Inflammatory macrophage (primary cell): ENCODE measurements at places on chromosomes 7 and 10.

- no peak for DNase-seq
These were observed 97.5 kb upstream of the PHYHIPL start for GRCh38 chr10:59078978-59079377.

- no peak for DNase-seq
These were observed 125.9 kb downstream of the JAZF1 start for GRCh38 chr7:28054531-28055160.

GRCh38 chr10:48302515-48303476, 3.7 kb upstream of the MAPK8 start:
- DNase-seq = no peak

- no peak for DNase-seq
These were observed 55.3 kb downstream of the NEURL1 start for GRCh38 chr10:103548581-103549348.

- DNase-seq = no peak
These were observed 96.2 kb upstream of the KAT6B start for GRCh38 chr10:74730246-74730645.

GRCh38 chr7:4765776-4766490, 9.5 kb upstream of the AP5Z1 start:
- DNase-seq = no peak

GRCh38 chr10:57979491-57979890, 288.2 kb downstream of the IPMK start:
- DNase-seq = no peak

- no peak for DNase-seq
These were observed 12.4 kb downstream of the ABLIM1 start for GRCh38 chr10:114645706-114646105.

GRCh38 chr10:102413053-102413705, 5.4 kb downstream of the PSD start:
- no peak for DNase-seq

DNA sequence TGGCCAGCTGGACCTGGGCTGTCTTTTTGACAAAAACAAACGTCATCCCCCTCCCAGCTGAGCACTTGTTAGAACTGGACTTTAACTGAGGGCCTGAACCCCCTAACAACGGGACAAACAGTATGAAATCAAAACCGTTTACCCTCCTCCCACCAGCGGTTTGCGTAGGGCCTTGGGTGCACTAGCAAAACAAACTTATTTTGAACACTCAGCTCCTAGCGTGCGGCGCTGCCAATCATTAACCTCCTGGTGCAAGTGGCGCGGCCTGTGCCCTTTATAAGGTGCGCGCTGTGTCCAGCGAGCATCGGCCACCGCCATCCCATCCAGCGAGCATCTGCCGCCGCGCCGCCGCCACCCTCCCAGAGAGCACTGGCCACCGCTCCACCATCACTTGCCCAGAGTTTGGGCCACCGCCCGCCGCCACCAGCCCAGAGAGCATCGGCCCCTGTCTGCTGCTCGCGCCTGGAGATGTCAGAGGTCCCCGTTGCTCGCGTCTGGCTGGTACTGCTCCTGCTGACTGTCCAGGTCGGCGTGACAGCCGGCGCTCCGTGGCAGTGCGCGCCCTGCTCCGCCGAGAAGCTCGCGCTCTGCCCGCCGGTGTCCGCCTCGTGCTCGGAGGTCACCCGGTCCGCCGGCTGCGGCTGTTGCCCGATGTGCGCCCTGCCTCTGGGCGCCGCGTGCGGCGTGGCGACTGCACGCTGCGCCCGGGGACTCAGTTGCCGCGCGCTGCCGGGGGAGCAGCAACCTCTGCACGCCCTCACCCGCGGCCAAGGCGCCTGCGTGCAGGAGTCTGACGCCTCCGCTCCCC, at the start of gene IGFBP1:
IGFBP1 (plus strand) TSS at position 304 of the 808 bp plus-strand sequence; CDS start at position 469, 165 bp downstream.
- DNase-seq = no peak
